ENCODE measurements at places on chromosomes 12 and 14.
A peak's percentile ranks its signal among the peaks of the same experiment; 100 is the strongest.

DNA sequence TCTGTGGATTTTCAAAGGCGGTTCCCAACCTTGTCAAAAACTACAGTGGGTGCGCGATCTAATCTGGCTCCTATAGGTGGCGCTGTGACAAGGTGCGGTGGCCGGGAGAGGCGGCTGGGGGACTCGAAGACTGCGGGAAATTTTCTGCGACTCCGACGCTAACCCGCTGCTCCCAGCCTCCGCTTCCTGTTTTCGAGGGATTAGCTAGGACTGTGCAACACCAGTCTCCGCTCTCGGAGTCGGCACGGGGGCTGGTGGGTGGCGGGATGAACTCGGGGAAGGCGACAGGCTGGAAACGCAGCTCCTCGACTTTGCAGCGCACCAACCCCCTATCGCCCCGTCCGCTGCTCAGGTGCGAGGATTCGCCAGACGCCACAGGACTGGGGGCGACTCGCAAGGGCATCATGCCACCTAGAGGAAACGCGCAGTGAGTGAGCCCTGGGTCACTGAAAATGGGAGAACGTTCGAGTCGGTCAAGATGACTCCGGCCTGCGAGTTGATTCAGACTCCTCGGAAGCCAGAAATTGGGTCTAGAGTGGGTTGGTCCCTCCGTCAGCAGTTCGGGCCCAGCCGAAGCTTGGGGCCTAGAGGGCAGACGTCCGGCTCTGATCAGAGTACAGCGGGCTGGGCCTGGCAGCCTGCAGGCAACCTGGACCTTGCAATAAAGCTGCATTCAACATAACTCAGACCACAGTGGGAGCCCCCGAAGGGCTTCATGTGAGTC lies 5.5 kb upstream of the PAX9 start:
- no peak for DNase-seq

- DNase-seq, result peak; percentile 61
Measured at GRCh38 chr12:3655328-3655900, 97.5 kb downstream of the CRACR2A start.

- peak; percentile 79 for DNase-seq
Measured at GRCh38 chr14:88323523-88324199, 592 bp upstream of the KCNK10 start.

GRCh38 chr14:91170504-91171121 lies 56.7 kb downstream of the DGLUCY start:
- no peak for DNase-seq

DNA sequence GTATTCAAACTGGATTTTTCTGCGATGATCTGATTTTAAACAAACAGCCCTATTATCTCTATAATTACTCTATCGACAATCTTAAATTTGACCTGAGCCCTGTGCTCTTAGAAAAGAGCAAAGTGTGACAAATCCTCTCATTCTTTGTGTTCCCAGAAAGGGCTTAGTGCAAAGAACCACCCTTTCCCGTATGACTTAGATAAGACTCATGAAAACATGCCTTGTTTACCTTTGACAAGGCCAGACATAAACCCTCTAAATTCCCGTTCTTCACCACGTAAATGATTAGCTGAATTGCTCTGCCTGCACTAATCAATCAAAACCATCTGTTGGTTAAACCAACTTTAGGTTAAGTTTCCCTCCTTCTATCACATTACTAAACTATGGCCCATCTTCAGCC lies 285.7 kb upstream of the SEL1L start:
- no peak for DNase-seq

- no peak for DNase-seq
Measured at GRCh38 chr14:38255673-38256532, at the start of gene CLEC14A. TSS of gene CLEC14A (minus strand) at chr14:38256093. CDS start at chr14:38256022, 71 bp downstream.

GRCh38 chr12:153080-153746 lies 60.7 kb downstream of the SLC6A12 start:
- DNase-seq, result peak; percentile 64

DNA sequence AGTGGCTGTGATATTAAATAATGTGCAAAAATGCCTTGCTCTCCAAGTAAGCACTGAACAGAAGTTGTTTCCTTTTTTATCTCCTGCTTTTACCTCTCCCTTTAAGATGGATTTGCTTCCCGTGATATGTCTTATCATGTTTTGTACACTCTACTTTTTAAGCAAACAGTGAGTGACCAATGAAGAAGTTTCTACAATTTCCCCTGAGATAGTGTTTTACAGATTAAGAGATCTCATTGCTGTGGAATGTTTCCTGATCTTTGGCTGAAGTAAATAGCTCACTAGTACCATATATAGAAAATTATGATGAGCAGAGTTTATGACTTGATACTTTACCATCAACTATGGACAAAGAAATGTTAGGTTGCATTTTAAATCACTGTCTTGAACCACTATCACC lies 184.8 kb upstream of the PDE3A start:
- DNase-seq, result no peak

DNA sequence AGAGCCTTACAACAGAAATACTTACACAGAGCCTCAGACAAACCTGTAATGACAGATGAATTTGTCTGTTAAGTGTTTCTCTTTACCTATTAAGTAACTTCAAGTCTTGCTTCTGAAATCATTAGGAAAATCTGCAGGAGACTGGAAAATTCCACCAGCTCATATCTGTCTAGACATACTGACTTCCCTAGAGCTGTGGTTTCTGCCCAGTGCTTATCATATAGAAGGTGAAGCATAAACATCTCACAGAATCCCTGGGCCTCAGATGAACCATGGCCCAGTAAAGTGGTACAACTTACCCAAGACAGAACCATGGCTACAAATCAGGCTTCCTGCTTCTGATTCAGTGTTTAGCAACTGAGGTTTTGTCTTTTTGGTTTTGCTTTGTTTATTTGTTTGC lies 91.6 kb downstream of the EGLN3 start:
- DNase-seq, result no peak

DNA sequence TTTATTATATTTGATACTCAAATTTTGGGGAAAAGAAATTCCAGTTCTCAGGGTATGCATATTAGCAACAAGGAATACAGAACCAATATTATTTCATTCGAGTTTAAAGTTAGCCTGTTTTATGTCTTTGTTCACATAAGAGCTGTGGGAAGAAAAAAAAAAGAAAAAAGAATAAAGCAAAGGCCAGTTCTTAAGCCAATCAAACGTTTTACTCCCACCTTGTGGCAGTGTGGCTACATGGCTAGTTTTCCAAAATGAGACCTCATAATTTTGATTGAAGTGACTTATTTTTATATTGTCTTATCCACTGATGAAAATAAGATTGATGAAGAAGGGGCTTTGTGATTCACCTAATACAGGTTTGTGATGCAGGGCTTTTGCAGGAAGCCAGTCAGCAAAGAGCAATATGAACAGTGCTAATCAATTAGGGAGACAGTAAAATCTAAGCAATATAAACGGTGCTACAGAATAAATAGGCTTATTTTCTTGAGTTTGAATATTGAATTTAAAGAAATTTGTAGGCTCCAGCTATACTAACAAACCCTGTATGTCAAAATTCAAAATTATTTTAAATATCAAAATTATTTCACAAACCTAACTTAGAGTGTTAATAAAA lies 624.1 kb upstream of the FOXG1 start:
- DNase-seq, result peak; percentile 63

DNA sequence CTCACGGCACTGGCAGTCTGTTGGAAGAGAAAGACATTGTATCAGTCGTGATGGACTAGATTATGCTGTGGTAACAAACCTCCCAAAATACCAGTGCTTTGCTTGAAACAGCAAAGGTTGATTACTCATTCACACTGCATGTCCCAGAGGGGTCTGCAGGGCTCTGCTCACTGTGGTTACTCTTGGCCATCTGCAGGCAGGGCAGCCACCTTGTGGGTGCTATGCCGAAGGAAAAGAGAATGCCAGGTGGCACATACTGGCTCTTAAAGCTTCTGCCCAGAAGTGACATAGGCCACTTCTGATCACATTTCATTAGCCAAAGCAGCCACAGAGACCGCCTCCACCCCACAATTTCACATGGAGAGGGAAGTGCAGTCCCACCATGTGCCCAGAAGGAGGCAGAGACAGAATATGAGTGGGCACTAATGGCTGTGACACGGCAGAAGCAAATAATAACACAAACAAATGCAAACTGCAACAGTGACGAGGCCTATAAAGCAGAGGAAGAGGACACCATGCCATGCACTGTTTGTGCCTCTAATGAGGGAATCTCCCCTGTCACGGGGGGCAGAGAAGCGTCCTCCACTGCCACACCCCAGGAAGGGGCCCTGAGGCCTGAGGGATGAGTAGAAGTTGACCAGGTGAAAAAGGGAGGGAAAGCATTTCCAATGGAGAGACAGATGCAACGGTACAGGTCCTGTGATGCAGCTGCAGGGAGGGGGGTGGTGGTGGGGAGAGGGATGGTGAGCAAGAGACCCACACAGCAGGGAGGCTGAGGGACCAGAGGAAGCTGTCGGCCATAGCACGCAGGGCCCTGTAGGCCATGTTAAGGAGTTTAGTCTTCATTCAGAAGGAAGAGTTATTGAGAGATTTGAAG lies 51.7 kb upstream of the KICS2 start:
- no peak for DNase-seq

DNA sequence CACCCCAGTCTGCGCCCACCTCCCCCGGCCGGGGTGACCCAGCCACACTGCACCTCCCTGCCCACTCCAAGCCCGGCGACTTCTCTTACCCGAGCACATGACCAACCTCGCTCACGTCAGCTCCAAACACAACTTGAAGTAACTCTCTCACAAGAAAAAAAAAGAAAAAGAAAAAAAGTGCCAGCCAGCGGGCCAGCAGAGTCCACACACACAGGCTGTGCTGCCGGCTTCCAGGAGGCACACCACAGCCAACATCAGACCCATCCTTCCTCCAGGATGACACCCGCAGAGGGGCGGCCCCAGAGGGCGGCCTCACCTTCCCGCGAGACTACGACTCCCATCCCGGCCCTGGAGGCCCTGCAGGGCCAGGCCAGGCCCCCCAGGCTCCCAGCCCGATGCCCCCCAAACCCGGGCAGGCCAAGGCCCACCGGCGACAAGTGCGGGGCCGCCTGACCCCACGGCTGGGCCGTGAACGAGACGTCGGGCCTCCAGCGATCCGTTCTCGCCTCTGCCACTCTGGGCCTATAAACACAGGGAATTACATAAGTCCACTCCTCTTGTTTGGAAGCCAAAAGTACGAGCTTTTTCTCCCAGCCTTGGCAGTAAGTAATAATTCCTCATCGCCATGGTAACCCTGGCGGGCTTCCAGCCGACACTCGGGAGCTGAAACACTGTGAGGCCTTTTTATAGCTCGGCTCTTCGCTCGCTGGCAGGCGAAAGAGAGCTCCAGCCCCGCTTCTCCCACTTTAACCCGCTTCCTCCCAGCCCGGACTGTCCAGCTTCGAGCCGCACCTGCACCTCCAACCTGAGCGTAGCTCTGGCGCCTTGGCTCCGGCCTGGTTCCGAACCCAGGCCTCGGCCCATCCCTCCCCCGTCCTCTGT lies 49.1 kb downstream of the NCOR2 start:
- peak; percentile 99 for DNase-seq

GRCh38 chr14:71554323-71554722 lies 377.9 kb upstream of the RGS6 start:
- DNase-seq, result no peak

- DNase-seq, result no peak
Measured at GRCh38 chr12:124441443-124442194, 125.8 kb downstream of the NCOR2 start.

DNA sequence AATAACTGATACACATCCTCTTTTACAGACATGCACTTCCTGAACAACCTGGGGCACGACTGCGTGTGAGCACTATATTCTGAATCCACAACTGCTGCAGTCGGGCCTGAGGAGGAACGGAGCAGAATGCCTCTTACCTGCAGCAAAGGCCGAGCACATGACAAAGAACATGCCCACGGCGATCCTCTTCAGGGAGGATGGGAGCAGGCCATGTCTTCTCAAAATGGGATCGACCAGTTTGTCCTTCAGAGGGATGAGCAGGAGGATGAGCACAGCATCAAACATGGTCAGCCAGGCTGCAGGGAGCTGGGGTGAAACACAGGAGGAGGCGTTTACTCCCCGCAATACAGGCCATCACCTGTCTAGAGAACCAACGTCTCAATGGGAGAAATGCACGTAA lies 15.1 kb downstream of the SLC15A4 start:
- DNase-seq, result no peak

All from NCI-H1417 (cell line).